ENCODE measurements at places on chromosomes 2 and 18. TPM values are rescaled to one million over a fixed set of nuclear protein-coding genes. Genes with fewer than 3 reads are reported as not detected.

Gene RPRD1A
- 42.4 TPM for total RNA-seq

Gene GCKR
- 2.2 TPM for total RNA-seq

Gene IL1R1
- 95.9 TPM for total RNA-seq

Gene SERPINB3
- not detected for total RNA-seq

Gene CHRNA1
- total RNA-seq = not detected

Gene SPHKAP
- total RNA-seq = 0.03 TPM

Gene GAL3ST2
- 0.19 TPM for total RNA-seq

Gene ANKRD53
- 1.3 TPM for total RNA-seq

Gene ASXL3
- total RNA-seq = 10.4 TPM

Gene RGPD3
- 0.19 TPM for total RNA-seq

Gene GPBAR1
- 3.2 TPM for total RNA-seq

Gene WNT10A
- total RNA-seq = 10.2 TPM

Gene REG3G
- 8.8 TPM for total RNA-seq

Gene DPP4
- 74.8 TPM for total RNA-seq

Gene CAPN13
- 9.2 TPM for total RNA-seq

- DNase-seq = peak; percentile 57
These were observed 25.6 kb upstream of the ACSL3 start for GRCh38 chr2:222835143-222835822.

- no peak for DNase-seq
These were observed 62.7 kb downstream of the CCDC148 start for GRCh38 chr2:158393886-158394285.

DNA sequence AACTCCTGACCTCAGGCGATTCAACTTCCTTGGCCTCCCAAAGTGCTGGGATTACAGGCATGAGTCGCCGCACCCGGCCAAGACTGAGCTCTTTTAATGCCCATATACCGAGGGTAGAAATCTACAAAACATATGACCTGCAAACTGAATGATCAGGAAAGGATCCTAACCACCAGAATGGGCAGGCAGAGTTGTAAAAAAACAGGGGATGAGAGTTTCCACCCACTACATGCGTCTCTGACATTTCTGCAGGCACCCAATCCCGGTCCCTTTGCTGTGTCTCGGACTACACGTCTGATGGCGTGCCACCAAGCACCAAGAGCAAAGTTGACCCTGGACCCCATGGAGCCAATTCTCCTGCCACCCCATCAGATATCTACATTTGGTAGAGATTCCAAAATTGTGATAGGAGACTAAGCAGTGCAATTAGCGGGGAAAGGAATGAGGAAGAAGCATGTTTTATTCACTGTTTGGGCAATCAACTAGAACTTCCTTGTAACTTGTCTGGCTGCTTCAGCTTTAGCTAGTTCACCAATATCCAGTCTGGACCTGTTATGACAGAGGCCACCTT, 74.1 kb downstream of the ATP8B1 start:
- no peak for DNase-seq

DNA sequence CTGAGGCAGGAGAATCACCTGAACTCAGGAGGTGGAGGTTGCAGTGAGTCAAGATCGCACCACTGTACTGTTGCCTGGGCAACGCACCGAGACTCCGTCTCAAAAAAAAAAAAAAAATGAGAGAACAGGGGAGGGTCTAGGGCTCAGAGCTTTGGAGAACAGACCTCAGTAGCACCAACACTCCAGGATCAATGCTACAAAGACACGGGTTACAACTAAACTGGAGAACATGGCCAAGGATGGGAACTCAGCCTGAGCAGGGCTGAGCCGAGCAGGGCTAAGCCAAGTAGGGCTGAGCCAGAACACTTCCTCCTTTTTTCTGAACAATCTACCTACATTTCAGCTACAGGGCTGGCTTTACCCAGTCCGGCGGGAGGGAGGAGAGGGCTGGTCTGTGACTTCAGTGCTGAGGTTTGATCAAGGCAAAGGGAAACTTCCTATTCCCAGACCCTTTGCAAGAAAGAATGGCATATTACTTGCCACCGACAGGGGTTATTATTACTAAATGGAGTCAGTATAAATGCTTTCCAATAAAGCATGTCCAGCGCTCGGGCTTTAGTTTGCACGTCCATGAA, 2.9 kb upstream of the CASP8 start:
- DNase-seq = no peak

- DNase-seq = no peak
These were observed 281.2 kb downstream of the MYCN start for GRCh38 chr2:16221461-16222010.

GRCh38 chr2:24233321-24233720, 58.5 kb downstream of the FAM228A start:
- no peak for DNase-seq

DNA sequence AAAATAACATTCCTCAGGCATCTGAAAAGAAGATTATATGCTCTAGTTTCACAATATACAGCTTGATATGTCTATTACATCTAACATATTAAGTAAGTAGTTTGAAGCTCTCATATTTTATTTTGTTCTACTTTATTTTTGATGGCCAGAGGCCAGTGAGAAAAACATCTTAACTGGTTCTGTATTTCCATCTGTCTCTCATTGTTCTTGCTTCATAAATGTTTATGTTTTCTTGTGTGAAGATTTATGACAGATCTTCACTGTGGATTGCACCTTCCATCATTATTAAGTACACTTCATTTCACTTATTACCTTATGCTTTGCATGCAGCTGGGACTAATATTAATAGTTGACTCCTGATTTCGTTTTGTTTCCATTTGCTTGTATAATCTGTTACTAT, 511.2 kb downstream of the TSN start:
- DNase-seq = peak; percentile 47

- peak; percentile 80 for DNase-seq
These were observed at the start of gene SDC1 for GRCh38 chr2:20224716-20225293. SDC1 (minus strand) TSS chr2:20225130; CDS start chr2:20224867, 263 bp downstream.

DNA sequence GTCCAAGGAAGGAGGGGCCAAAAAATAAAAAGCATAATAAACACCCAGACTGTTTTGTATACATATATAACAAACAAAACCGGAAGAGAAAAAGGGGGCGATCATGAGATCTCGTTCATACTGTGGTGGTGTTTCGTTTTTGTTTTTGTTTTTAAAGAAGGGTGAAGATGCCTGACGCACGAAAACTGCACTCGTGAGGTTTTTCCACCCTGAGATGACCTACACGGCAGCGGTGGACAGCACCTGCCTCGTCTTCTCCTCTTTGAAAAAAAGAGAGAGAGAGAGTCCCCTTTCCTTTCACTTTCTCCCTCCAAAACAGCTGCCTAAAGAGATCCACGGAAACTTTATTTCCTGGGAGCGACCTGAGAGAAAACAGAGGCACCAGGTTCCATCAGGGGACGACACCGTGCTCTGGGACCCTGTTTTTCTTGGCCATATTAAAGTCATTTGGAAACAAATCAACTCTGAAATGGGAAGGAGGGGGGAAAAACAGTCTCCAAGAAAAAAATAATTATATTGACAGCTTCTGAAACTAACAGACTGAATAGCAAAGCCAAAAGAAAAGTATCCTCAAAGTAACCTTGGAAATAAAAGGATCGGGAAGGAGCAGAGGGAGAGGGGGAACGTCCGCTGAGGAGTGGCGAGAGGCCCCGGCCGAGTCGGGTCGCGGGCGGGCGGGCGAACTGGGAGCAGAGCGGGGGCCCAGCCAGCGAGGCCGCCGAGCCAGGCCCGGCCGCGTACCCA, 3.5 kb downstream of the POU3F3 start:
- no peak for DNase-seq

- DNase-seq = no peak
These were observed 27.7 kb downstream of the SERPINB8 start for GRCh38 chr18:63997606-63998005.

- no peak for DNase-seq
These were observed 193.0 kb downstream of the TXNL1 start for GRCh38 chr18:56445422-56445821.

DNA sequence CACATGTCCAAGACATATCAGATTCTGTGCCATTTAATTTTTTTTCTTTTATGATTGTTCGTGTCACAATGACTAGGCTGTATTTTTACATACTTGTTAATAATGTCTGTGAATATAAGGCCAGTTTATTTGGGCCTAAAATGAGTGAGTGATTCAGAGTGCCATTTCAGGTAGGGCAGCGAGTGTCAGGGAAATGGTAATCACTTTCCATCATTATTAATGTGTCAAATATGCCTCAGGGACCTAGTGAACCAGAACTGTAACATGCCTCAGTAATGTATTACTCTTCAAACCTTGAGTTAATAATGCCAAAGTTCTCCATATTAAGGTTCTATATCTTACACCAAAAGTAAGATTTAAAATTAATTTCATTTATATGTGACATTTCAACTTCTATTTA, 8.6 kb downstream of the FAM171B start:
- DNase-seq = no peak

DNA sequence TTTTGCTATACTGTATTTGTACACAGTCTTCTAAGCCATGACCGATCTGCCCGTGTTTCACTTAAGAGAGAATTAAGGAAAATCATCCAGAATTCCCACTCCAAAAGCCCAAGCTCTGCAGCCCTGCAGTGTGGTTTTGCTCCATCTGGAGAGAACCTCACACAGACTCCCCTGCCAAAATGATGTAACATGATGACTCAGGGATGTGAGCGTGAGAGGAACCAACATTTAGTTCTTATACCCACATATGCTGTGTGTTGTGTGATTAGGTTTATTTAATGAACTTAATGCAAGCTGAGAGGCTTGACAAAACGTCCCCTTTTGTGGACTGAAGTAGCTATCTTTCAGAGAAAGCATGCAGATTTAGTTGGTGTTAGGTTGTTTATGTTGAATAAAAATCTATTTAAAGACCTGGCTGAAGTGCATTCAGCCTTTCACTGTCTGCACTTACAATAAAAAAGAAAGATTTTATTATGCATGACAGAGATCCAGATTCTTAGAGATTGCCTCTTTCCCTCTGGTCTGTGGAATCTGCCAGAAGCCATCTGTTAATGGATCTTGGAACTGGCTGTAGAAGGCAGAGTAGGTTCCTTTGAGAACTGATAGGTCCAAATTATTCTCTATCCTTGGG, 6.3 kb downstream of the RAB12 start:
- DNase-seq = no peak

GRCh38 chr2:112008910-112009485, 46.1 kb upstream of the TMEM87B start:
- DNase-seq = no peak

DNA sequence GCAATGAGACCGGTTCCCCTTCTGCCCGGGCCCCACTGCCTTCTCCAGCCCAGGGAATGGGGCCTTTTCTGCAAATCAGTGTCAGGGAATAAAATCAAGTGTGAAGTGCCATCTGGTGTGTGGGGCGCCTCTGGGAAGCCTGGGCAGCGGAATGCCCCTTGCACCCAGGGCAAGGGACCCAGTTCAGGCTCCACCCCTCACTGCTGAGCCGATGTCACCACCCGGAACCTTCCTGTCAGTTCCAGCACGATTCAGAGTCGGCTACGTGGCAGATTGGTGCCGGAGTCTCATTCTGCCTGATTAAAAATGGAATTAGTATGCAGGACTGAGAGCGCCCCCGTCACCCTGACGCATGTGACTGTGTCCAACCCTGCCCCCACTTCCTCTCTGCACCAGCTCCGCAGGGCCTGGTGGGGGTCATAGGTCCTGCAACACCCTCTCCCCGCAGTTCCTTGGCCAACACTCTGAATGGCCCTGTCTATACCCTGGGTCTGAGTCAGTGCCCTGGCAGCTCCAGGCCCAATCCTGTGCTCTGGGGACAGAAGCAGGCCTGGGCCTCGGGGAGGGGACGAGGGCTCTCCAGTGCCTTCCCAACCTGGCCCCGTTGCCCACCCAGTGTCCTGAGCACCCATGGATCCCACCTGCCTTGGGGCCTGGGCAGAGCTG, 8.2 kb upstream of the ALPI start:
- DNase-seq = peak; percentile 48

DNA sequence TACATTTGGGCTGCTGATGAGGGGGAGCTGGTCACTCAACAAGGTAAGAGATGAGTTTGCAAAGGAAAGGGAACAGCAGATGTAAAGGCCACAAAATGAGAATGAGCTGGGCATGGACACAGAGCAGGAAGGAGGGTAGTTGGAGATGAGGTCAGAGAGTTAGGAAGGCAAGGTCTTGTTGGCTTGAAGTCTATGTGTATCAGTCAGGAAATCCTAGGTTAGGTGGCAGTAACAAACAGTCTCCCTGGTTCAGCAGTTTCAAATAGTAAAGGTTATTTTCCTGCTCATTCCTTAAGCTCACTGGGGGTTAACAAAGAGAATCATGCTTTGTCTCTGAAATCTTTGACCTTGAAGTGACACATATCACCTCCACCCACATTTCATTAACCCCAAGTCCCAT, 58.3 kb upstream of the ARL4C start:
- no peak for DNase-seq

GRCh38 chr2:150050036-150050435, 437.4 kb downstream of the RND3 start:
- no peak for DNase-seq

GRCh38 chr2:11009891-11010290, 98.2 kb downstream of the KCNF1 start:
- DNase-seq = no peak

DNA sequence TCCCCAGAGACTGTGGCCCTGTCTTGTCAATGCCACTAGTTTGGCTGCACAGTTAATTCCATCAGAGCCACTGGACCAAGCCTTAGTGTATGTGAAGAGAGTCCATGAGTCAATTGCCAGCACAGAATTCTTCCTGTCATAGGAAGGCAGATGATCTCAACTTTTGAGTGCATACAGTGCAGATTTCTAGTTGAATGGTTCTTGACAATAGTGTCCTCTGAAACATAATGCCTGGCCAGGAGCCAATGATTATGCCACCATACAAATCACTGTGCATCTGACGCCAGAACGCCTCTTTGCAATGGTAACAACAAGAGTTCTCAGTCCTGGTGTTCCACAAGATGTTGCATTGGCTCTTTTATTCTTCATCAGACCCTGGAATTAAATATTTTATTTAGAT, 7.1 kb downstream of the NEUROD1 start:
- no peak for DNase-seq

DNA sequence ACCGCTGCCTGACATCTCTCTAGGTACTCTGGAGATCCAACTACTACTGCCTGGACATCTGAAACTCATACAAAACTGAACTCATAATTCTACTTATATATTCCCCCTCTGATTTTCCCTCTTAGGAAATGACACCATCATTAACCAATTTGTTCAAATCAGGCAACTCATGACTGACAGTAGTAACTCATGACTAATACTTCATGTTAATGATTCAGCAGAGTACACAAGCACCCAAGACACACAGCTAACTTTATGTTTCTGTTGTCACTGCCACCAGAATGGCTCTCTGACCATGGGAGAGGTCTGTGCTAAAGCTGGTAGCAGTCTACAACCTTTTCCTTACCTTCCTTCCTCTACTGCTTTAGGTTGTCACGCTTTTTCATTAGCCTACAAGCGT, 91.1 kb downstream of the ITSN2 start:
- no peak for DNase-seq

GRCh38 chr2:231483398-231484329, 19.4 kb upstream of the NCL start:
- peak; percentile 15 for DNase-seq

DNA sequence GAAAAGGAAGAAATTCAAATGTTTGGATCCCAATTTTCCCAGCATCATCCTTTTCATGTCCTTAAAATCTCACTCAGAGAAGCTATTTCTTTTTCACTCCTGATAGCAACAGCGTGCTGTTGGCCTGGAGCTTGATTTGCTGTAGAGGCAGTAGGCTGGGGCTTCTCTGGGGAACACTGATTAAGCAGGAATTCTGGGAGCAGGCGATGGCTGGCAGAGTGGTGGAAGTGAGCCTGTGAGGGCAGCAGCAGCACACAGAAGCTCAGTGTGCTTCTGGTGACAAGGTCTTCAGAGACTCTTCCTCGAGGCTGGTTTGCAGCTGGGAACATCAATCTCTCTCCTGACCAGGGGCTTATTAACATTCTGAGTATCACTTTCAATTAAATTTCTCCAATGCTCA, 284.6 kb downstream of the DPP10 start:
- no peak for DNase-seq

Data from kidney (tissue), 22 donors.